Activated CD4-positive, alpha-beta memory T cell treated with anti-CD3 and anti-CD28 coated beads, Interleukin-2, amount 10 ng/mL, durations not matched to agents 7 days and 5 days (primary cell): ENCODE measurements at places on chromosomes 16 and 17.
A peak's percentile ranks its signal among the peaks of the same experiment; 100 is the strongest.

GRCh38 chr16:82011199-82011641 lies at the start of gene SDR42E1:
Gene SDR42E1 (minus strand): TSS chr16:82011470. CDS start chr16:82000858, 10,612 bp downstream.
- peak; percentile 68 for DNase-seq

GRCh38 chr16:85284141-85284817 lies 172.0 kb upstream of the CIBAR2 start:
- DNase-seq: no peak

- peak; percentile 74 for DNase-seq
Observed at GRCh38 chr17:1515640-1516387, 598 bp downstream of the INPP5K start.

DNA sequence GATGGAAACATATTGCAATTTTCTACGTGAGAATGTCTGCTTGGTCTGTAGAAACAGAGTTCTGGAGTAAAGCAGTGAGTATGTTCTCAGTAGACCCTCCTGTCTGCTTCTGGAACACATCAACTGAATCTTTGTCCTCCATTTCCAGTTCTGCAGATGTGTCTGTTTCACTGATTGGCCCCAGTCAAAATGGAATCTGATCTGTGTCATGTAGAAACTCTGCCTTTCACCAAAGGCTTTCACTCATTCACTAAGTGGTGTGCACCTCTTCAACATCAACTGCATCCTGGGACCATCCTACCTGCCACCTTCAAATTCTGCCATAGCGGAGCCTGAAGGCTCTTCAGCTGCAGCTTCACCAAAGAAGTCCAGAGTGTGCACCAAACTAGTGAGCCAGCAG lies 2.8 kb upstream of the ZNF267 start:
- no peak for DNase-seq

DNA sequence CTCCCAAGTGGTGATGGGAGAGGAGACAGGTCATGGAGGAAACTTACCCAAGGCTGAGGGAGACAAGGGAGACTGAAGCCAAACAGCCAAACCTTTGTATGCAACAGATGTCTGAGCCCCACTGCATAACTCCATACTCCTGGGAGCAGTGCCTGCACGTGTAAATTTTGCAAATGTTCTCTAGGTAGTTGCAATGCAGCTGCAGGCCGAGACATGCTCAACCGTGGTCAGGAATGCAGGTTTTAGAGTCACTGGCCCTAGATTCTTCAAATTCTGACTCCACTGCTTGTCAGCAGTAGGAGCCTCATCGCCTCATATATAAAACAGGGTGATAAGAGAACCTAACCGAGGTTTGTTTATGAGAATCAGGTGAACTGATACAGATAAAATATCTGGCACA lies 11.5 kb downstream of the DYNLRB2 start:
- no peak for DNase-seq

- DNase-seq: no peak
Observed at GRCh38 chr17:39863244-39863917, 731 bp downstream of the IKZF3 start.

DNA sequence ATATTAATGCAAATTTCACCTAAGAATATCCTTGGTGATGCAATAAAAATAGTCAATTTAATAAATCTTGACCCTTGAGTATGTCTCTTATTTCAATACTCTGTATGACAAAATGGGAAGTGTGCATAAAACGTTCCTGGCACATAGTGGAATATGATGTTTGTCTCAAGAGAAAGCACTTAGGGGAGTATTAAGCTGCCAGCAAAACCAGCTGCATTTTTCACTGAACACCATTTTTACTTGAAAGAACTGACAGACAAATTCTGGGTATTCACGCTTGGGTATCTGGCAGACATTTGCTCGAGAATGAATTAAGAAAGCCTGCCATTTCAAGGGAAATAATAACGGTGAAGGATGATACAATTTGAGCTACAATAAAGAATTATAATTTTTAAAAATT lies 364.8 kb downstream of the SOX9 start:
- no peak for DNase-seq
